ENCODE measurements at places on chromosomes 2 and 18.

GRCh38 chr2:188916736-188917135 lies 57.4 kb upstream of the COL3A1 start:
- DNase-seq, result no peak

DNA sequence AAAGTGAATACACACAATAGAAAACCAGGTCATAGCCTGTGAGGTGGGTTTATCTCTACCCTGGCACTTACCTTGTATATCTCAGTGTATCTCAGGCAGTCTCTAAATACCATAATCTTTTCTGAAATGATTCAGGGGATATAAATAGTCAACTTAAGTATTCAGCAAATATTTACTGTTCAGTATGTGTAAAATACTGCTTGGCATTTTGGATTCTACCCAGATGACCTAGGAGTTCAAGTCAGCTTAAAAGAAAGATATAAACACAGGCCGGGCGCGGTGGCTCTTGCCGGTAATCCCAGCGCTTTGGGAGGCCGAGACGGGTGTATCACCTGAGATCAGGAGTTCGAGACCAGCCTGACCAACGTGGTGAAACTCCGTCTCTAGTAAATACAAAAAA lies 23.8 kb downstream of the GRHL1 start:
- DNase-seq, result no peak

GRCh38 chr2:26822877-26823276 lies 25.1 kb upstream of the DPYSL5 start:
- DNase-seq, result no peak

- no peak for DNase-seq
Observed at GRCh38 chr2:45825001-45825651, 173.7 kb downstream of the PRKCE start.

DNA sequence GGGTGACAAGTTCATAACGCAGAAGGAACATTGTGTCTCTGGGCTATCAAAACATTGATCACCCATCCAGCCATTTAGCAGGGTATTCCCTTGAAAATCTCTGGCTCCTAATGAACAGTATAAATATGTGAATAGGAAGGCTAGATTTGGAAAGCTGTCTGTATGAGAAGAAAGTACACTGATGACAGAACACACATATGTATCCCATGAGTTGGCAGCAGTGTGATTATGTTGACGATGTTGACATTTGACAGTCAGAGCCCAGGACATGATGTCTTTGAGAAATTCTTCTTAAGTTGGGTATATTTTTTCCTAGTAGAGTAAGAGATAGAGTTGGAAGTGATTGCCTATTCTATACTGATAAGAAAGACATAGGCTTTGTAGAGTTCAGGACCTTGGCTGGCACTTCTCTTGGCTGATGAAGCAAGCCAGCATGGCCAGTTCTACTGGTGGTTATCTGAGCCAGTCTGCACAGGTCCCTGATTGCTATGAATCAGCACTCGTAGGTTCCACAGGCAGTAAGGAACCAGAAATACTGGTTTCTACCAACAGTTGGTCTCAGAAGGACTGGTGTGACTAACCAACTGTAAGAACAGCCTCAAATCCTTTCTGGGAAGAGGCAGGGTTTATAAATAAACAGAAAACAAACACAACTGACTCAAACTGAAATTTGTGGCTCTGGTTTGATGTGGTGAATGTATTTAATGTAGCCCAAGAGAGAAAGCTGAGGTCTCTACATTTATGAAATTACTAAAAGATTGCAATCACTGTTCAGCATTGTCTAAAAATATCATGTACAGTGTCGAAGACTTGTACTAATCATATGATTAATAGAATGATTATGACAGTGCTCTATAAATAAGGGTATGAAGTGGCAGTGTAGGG lies 43.9 kb upstream of the RAPH1 start:
- peak; percentile 64 for DNase-seq

DNA sequence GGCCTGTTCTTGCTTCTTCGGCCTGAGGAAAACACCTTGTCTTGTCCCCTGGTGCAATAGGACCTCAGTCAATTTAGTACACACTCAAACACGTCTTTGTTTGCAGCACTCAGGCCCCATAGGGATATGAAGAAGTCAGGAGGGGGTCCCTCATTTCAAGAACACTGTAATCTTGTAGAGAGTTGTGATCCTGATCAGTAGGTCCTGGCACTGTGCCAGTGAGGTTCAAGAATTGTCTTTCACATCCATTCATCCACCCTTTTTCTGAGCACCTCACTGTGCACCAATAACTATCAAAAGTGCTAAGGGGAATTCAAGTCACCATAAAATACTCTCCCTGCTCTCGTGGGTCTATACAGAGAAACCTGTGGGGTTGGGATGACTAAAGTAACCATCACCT lies 131.4 kb upstream of the LHCGR start:
- DNase-seq, result no peak

DNA sequence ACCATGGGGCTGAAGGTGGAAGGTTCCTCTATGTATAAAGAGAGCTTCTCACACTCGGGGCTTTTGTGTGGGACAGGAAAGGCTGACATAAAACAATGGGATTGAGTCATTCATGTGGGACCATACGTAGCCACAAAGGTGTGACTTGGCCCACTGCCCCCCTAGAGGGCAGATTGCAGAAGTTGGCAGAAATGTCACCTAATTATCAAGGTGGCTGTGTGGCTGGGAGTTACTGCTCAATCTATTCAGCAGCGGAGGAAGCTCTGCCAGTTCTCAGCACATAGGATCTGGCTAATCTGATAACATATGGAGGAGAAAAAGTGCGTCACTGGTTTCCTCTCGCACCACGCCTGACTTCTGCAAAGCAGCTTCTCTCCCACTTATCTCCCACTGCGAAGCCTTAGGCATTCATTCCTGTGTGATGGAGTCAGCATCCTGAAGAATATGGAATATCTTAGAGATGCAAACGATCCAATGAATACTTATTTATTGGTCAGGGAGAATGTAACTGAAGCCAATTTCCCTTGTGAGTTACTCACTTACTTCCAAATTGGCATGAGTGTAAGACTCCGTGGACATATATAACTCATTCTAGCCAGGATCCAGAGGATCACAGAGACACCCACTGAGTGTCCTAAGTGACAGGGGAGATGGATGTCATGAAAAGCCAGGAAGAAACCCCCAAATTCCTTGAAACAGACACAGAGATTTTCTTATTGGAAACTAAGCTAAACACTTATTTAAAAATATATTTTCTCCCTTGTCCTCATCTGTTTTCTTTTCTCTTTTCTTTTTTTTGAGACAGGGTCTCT lies 344.8 kb downstream of the TGIF1 start:
- DNase-seq, result no peak
